Activated CD4-positive, alpha-beta T cell treated with anti-CD3 and anti-CD28 coated beads, Interleukin-2, amount 10 ng/mL, durations not matched to agents 7 days and 5 days (primary cell): ENCODE measurements at places on chromosomes 6 and 20.

GRCh38 chr6:11586117-11586516 lies 48.6 kb downstream of the TMEM170B start:
- DNase-seq: no peak

GRCh38 chr6:31642798-31643570 lies 9.5 kb downstream of the BAG6 start:
- no peak for DNase-seq

DNA sequence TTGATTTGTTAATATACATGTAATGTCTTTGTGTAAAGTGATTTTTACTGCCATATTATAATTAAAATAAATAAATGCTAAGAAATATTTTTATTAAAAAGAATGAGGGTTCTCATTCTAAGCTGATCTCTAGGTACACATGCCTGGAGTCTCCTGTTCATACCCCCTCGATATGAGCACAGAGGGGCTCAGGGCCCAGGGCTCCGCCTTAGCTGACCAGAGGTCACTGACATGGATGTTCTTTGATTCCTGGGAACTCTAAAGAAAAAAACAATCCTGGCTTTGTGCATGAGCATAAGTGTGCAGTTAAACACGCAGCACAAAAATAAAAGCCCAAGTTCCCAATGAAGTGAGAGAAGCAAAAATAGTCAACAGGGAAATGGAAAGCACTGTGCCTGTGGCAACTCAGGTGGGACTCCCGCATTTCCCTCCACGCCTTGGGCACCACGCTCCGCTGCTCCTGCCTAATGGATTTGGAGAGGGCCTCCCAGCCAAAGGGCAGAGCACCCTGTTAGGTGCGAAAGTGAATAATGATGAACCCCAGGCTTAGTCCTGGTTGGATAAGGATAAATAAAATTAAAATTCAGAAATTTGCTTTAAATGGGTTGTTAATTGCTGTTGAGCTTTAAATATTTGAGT lies 33.3 kb upstream of the QKI start:
- DNase-seq: no peak

GRCh38 chr20:2822073-2822472 lies 5.9 kb downstream of the TMEM239 start:
- DNase-seq: peak; percentile 76
